Spinal cord (tissue), 10 donors: ENCODE measurements at places on chromosomes 5 and 9.
A peak's percentile ranks its signal among the peaks of the same experiment; 100 is the strongest.

DNA sequence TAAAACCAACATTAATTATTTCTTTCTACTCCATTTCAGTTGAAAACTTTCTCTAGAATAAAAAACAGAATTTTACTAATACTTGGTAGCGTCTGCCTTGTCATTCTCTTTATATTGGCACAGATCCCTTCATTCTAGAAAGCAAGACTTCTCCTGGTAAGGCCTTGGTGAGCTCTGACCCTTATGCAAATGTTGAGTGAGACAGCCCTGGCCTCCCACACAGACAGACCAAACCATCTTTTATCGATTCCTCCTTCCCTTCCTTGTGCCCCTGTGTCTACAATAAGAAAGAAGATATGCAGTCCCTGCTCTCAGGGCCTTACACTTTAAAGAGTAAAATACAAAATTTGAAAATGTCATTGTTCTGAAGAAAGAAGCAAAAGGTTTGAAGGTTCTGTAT is 262.2 kb downstream of the EFNA5 start:
- DNase-seq, result no peak

- DNase-seq, result peak; percentile 58
Measured at GRCh38 chr9:132412089-132412488, 2.1 kb downstream of the CFAP77 start.

DNA sequence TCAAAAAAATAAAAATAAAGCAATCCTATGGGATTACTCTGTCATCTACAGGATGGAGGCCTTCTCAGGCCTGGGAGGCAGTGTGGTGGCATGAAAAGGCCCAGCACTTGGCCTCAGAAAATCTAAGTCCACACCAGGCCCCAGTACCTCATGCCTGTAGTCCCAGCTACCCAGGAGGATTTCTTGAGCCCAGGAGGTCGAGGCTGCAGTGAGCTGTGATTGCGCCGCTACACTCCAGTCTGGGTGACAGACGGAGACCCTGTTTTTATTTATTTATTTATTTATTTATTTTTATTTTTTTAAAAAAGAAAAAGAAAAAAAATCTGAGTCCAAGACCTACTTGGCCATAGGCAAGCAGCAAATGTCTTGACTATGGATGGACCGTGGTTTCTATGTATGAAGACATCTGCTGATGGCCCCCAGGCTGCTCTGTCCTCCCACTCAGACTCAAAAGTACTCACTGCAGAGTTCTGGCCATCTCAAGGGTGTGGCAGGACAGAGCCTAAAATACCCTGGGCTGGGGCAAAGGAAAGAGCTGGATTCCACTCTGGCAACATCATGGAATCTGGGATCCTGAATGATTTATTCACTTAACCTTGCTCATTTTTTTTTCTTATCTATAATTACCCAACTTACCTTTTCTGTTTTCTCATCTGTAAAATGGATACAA is 55.0 kb downstream of the ARHGEF37 start:
- no peak for DNase-seq

DNA sequence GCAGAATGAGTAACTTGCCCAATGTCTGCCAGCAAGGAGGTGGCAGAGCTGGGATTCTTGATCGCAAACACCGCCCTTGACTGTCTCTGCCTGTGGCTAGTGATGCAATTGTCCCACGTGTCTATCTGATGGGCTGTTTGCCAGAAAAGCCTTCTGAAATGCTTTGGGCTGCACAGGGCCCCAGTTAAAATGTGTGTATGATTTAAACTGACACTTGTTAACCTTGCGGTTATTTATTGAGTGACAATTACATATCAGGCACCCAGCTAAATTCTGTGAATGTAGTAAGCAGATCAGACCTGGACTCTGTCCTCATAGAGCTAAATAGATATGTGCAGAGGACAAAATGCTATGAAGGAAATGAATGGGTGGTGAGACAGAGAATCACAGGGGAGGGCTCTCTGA is 11.6 kb upstream of the IL12B start:
- DNase-seq, result no peak

GRCh38 chr5:133390416-133391353 is 221.7 kb downstream of the FSTL4 start:
- DNase-seq, result no peak

- DNase-seq, result peak; percentile 57
Measured at GRCh38 chr5:97534166-97534565, 351.1 kb upstream of the RIOK2 start.

DNA sequence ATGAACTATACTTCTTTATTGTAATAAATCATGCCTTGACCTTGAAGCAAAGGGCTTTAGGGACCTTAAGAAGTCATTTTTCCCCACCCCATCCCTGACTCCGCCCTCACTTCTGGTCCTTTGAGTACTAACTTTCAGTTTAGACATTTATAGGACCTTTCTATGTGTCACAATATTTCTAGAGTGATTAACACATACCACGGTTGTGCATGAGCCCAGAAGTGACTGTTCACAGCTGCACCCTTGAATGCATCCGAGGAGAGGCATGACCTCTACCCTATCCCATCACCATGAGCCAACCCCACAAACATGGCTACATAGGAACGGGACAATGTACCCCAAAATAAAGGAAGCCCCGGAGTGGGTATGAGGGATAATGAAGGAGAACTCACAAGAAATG is 160.3 kb downstream of the HSD17B3 start:
- no peak for DNase-seq

DNA sequence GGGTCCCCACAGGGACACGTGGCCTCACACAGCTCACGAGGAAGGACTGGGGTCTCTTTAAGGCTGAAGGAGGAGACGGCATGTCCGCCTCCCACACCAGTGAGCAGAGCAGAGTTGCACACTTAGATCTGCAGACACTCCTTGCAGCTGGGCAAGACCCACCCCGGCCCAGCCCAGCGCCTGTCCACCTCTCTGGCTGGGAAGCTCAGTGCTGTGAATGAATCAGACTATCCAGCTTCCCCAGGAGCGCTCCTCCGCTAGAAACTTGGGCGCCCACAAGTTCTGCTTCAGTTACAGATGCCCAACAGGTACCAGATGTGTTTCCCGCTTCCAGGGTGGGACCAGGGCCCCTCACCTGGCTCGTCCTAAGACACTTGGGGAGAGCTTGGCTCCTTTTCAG is 78.9 kb downstream of the NSUN2 start:
- DNase-seq, result no peak

GRCh38 chr9:82783045-82783444 is 279.9 kb downstream of the RASEF start:
- no peak for DNase-seq

DNA sequence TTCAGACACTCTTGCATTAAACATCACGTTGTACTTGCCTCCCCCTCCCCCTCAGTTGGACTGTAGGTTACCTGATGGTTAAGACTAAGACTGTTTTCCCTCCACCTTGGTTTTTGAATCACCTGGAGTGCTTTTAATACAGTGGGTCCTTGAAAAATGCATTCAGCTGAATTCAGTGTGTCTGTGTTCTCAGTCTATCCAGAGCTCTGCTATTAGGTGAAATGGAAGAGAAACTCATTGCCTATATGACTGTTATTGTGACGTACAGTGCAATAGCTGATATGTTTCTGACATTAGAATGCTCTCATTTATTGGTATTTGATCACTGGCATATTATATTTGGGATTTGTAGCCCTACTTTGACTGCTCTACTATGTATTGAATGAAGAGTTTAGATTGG is 108.5 kb downstream of the F2RL2 start:
- no peak for DNase-seq

- DNase-seq, result no peak
Measured at GRCh38 chr5:134249469-134250379, 23.9 kb upstream of the PPP2CA start.

DNA sequence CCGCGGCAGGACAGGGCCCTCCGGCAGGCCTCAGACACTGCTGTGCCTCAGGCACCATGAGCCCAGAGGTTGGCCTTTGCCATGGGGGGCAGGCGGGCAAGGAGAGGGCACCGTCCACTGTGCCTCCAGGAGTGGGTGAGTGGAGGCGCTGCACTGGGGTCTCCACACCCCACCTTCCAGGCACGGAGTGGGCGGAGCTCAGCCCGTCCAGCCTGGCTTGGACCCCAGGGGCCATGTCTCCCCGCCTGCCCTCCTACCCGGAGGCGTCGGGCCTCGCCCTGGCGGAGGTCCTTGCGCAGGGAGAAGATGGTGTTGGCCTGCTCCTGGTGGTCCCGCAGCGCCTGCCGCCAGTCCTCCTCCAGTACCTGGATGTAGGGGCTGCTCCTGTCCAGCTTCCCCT is 3.4 kb downstream of the CARD9 start:
- DNase-seq, result no peak

GRCh38 chr9:38060681-38061080 is 8.3 kb downstream of the SHB start:
- no peak for DNase-seq

DNA sequence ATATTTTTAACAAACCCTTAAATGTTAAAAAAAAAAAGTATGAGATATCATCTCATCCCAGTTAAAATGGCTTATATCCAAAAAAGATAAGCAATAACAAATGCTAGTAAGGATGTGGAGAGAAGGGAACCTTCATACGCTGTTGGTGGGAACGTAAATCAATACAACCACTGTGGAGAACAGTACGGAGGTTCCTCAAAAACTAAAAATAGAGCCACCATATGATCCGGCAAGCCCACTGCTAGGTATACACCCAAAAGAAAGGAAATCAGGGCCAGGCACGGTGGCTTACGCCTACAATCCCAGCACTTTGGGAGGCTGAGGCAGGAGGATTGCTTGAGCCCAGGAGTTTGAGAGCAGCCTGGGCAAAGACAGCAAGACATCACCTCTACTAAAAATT is 3.0 kb downstream of the MTMR12 start:
- no peak for DNase-seq

DNA sequence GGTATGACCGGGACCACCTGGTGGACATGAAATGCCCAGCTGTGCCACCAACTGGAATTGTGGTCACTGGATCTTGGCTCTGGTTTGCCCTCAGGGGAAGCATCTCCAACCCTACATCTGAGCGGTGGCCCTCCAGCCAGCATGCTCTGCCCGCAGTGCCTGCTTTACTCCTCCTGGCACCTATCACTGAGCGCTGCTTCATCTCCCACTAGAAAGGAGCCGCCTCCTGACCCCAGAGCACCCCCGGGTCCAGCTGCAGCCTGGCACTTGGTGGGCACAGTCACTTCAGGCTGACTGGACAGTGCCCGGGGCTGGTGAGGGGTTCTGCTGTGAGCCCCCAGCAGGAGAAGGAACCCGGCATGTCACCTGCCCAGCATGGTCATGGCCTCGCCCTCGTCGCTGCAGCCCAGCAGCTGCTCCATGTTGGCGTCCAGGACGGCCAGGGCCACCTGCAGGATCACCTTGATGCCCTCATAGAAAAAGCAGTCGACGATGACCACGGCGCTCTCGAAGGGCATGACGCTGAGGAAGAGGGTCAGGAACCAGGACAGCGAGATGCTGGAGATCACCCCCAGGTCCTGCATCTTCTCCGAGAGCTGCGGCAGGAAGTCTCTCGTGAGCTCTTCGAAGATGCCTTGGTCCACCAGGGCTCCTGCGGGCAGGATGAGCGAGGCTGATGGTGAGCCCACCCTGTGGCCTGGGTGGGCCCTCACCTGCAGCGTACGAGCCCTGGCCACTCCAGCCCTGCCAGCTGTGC is 16.1 kb upstream of the MRNIP start:
- DNase-seq, result no peak

DNA sequence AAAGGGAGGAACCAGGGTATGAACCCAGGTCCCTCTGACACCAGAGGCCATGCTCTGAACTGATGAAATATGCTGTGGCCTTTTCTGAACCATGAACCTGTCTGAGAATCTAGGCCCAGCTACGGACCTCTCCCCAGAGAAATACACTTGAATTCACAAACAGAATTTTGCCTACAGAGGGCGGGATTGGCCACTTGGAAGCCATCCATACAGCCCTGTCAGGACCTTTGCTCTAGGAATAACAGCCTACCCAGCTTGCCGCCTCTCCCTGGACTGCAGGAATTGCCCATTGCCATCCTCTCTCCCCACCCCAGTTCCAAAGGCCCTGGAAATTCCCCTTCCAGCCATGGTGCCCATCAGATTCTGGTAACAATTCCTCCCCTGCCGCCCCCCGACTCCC is 26.6 kb downstream of the MORN5 start:
- no peak for DNase-seq

- no peak for DNase-seq
Measured at GRCh38 chr9:107046692-107047091, 183.7 kb downstream of the ZNF462 start.

DNA sequence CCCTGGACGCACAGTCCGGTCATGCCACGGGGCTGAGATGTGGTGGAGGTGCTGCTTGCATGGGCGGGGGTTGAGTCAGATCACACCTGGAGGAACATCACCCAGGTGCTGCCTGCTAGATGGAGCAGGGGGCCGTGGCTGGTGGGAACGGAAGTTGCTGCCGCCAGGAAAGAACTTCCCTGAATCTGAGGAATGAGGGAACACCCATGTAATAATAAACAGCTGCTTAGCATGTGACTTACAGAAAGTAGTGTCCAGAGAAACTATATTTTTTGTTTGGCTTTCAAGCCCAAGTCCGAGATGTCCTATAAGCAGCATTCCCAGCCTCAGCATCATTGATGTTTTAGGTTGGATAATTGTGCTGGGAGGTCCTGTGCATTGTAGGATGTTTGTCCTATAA is 27.1 kb upstream of the FAM240B start:
- DNase-seq, result no peak

- DNase-seq, result no peak
Measured at GRCh38 chr5:145260670-145261069, 574.5 kb downstream of the PRELID2 start.

DNA sequence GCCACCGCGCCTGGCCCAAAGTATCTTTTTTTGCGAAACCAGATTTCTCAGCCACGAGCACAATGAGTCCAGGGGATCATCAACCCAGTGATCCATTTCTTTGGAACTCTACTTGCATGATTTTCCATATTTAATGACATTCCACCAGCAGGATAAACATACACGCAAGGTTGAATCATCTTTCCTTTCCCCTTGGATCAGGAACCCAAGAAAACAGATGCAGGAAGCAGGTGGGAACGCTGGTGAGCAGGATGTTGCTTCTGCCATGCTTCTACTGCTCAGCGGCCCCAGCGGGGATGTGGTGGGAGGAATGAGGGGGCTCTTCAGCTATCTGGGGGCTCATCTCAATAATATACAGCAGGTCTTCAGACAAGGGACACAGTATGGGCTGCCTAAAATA is 118.2 kb downstream of the SEC61B start:
- DNase-seq, result no peak

GRCh38 chr9:131886826-131887225 is 146.9 kb upstream of the RAPGEF1 start:
- DNase-seq, result no peak

GRCh38 chr5:351921-352245 is 30.4 kb downstream of the AHRR start:
- no peak for DNase-seq

- DNase-seq, result no peak
Measured at GRCh38 chr9:133950629-133951111, 41.5 kb downstream of the VAV2 start.

- DNase-seq, result peak; percentile 61
Measured at GRCh38 chr9:764105-764524, 77.4 kb upstream of the DMRT1 start.

- peak; percentile 43 for DNase-seq
Measured at GRCh38 chr5:133818031-133818431, 150.4 kb downstream of the C5orf15 start.

GRCh38 chr9:109939698-109940342 is 159.8 kb downstream of the PALM2AKAP2 start:
- DNase-seq, result no peak
